ENCODE measurements at places on chromosomes 2 and 18. TPM values are rescaled to one million over a fixed set of nuclear protein-coding genes. Genes with fewer than 3 reads are reported as not detected.

The VIT gene
- total RNA-seq, result not detected

The CNGA3 gene
- total RNA-seq, result under 0.01 TPM

The SKA1 gene
- total RNA-seq, result 0.26 TPM

The NOSTRIN gene
- 0.64 TPM for total RNA-seq

The IL1R1 gene
- 1.6 TPM for total RNA-seq

The AGXT gene
- total RNA-seq, result not detected

The UGT1A4 gene
- 2.9 TPM for total RNA-seq

The SERPINB10 gene
- 0.79 TPM for total RNA-seq

The RAMP1 gene
- total RNA-seq, result 2.1 TPM

The MC4R gene
- under 0.01 TPM for total RNA-seq

The BCL11A gene
- 3.6 TPM for total RNA-seq

DNA sequence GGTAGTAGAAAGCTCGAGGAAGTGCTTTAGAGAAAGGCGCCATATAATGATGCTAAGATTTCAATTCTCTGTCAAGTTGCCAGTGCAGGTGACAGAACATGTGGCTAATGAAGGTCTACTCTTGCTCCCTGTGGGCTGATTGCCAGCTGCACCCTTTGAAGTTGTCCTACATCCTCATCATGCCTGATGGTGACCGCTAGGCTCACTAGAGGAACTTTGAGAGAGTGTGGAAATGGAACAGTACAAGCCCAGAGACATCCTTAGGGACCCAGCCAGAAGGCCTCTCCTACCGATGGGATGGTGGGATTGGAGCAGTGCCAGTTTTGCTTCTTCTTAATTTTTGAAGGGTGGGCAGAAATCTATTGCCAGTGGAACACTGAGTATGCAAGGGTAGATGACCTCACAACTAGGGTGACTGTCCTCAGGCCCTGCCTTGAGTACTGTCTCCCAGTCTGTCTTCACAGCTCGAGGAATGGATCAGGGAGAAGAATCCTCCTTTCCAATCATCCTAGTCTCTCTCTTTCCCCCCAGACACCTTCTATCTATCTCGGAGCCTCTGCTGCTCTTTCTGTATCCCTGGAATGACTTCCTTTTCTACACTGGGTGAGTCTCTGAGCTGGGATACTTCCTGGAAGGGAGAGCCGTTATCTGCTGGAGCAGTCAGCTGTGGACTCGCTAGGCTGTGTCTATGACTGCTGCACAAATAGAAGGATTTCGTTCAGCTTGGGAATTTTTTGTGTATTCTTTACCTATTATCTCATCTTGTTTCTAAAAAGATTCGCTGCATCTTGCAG, 33.5 kb downstream of the LGALSL start:
- DNase-seq, result no peak

DNA sequence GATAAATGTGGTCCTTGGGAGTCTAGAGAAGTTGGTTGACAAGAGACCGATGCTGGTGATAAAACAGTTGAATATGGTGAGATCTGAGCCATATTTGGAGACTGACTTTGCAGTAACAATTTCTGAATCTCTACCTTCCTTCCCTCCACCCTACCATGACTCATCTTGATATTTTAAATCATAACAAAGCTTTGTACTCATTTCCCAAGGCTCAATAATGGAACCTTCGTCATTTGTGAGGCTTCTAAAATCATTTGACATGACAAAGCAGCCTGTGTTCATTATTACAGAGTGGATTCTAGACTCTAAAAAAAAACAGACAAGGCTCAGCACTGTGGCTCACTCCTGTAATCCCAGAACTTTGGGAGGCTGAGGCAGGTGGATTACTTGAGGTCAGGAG, 38.5 kb upstream of the PDCL3 start:
- DNase-seq, result no peak

DNA sequence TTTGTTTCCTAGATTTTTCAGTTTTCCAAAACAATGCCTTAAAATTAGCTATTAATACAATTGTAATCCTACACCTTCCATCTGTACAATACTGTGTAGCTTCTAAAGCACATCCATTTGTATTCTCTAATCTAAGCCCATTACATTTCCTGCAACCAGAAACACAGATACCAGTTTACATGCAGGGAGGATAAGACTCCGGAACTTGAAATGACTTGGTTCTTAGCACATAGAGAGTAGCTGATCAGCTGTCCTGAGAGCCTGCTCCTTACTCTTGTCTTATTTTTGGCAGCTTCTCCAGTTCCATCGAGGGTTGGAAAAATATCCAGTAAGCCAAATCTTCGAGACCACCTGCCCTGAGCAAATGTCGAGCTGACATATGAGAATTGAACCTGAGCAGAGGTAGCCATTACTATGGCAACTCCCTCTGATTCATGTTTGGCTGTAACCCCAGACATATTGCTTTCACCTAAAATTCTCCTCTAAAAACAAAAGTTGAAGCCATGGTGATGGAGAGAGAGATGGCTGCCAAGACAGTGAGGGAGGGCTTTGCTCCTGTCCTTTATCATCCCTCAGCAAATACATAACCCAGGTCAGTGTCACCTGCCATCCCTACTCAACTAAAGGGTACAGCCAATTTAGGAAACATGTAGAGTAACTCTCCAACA, 542.8 kb downstream of the IRS1 start:
- DNase-seq, result no peak

DNA sequence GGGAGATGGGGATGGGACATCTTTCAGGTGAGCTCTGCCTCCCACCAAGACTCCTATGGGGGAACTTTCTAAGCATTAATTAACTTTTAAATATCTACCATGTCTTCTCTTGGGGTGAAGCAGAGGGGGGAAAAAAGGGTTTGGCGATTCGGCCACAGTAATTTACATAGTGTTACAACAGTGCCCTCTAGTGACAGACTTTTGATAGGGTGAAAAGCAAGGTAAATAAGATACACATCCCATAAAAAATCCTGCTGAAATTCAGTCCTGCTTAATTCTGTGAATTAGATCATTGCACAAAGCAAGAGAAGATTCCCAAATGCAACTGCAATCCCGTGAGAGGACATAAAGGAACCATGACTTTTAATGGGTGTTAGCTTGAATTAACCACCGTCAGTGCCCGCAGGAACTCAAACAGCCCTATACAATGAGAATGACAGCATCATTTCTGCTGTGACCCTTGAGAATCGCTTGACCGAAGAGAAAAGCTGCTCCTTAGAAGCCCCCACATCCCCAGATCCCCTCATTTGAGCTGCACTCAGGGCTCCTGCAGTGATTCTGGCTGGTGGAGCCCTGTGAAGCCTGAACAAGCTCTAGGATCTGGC, 32.8 kb downstream of the FAM124B start:
- DNase-seq, result peak; percentile 47

DNA sequence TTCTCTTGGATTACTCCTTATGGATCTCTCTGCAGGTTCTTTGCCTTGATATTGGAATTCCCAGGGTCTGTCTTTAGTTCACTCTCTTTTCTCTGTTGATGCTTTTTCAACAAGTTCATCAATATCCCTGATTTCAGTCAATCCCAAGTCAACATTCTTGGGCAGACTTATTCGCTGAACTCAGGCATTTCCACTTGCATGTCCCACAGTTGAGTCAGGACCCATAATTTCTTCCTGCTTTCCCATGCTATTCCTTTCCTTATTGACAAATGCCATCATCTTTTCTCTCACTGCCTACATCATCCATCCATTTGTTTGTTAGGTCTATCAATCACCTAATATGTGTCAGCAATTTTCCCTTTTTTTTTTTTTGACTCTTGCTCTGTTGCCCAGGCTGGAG, 11.6 kb downstream of the GPD2 start:
- no peak for DNase-seq

DNA sequence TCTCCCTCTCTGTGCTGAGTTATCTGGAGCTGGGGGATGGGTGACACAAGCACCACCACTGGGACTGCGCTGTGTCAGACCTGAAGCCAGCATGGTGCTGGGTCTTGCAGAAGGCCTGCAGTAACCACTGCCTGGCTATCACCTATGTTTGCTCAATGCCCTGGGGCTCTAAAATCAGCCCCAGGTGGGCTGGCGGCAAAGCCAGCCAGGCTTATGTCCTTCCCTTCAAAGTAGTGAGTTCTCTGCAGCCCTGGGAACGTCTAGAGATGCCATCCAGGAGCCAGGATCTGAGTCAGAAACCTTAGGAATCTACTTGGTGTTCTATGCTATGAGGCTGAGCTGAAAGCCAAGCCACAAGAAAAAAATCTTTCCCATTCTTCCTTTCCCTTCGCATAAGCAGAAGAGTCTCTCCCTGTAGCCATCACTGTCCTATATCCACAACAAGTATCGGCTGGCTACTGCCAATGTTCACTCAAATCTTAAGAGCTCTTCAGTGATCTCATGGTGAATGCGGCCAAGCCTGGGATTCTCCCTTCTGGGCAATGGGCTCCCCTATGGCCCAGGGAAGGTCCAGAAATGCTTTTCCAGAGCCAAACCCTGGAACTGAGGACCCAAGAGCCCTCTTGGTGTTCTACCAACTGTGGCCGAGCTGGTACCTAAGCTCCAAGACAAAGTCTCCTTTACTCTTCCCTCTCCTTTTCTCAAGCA, 248.7 kb downstream of the ZNF385B start:
- DNase-seq, result no peak

DNA sequence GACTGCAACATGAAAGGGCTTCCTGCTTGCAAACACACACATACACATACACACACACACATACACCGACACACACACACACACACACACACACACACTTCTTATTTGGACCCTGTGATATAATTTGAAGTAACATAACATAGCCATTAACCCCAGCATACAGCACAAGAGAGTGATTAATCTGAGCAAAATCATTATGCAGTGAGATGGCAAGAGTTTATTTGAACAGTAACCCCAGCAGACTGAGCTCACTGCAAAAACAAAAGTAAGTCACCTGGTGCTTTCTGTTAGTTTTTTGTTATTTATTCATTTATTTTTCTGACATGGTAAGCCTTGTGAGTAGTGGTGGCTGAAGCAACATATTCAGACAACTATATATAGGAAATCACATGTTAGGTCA, 93.7 kb downstream of the NOL4 start:
- no peak for DNase-seq

DNA sequence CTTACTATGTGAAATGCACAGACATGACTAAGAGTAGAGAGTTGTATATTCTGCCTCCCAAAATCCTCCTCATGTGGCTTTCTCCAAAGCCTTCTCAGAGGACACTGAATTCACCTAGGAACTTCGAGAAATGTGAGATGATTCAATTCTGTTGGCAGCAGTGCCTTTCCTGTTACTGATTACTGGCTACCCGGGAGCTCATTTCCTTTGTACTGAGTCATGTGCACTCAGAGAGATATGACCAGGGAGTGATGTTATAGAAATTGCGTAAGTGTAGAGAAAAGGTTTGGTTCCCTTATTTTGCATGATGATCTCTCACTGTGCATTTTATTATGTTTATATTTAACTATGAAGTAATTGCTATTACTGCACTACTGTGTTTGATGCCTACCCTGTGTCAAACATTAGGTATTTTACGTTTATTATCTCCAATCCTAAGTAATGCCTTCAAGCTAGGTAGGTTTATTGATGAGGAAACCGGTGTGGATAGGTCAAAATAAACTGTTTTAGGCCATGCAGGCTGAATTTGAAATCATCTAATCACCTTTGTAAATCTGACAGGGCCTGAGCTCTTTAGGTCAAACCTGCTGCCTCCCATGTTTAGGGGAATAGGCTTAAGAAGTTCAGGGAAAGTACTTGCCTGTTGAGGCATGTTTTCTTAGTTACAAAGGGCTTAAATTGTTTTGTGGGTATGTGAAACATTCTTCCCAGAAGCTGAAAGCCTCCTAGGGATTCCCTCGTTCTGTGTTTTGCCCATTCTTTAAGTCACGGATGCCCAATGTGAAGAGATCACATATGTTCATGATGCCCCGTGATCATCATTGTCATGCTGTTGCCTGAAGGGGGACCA, 86.8 kb downstream of the FMNL2 start:
- DNase-seq, result peak; percentile 99

DNA sequence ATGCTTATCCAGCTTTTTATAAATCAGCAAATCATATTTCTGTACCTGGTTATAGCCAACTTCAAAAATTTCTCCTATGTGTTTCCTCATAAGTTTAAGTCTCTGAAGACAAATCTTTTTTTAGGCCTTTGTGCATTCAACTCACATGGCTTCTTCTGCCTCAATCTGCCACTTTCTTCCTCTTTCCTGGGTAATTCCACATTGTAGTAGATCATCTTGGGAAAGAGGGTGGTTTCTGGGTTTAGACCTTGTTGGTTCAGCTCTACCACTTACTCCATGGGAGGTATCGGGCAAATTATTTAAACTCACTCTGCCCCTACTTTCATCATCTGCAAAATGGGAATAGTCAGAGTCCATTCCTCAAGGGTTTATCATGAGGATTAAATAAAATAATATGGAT, 707.0 kb upstream of the ZEB2 start:
- no peak for DNase-seq

- DNase-seq, result no peak
Measured at GRCh38 chr2:235030936-235031335, 79.1 kb downstream of the SH3BP4 start.

DNA sequence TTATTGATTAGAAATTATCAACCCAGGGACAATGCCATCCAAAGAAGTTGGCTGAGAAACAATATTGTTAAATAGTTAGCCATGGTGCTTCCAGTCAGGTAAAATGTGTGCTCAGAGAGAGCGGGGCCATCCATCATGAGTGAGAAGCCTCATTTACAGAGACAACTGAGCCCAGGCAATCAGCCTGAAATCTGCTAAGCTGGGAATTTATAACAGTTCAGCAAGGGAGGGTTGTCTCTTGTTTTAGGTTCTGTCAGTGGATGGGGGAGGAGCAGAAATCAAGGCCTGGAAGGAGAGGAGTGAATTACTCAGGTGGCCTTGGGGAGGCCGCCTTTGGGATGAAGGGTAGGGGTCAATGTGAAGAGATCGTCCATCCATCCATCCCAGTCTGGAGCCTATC, 102.5 kb upstream of the ST8SIA3 start:
- DNase-seq, result no peak

DNA sequence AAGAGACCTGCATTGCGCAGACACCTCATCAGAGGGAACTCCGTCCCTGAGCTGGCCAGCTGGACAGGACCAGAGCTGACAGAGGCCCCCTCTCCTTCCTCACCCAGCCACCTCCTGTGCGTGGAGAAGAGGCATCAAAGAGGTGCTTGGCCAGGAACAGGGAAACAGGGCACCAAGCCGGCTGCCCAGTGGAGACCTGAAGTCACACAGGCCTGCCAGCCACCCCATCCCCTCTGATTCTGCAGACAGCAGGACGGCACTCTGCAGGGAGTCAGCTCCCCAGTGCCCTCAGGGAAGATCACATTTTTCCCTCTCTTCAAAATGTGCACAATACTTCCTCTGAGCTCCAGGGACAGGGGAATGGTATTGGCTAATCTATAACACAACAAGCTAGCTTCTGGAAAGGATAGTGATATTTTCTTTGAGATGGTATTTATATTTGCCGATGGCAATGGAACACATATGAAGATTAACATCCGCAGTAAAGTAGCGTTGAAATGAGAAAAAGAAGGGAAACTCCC, 30.5 kb downstream of the SLC1A4 start:
- no peak for DNase-seq

DNA sequence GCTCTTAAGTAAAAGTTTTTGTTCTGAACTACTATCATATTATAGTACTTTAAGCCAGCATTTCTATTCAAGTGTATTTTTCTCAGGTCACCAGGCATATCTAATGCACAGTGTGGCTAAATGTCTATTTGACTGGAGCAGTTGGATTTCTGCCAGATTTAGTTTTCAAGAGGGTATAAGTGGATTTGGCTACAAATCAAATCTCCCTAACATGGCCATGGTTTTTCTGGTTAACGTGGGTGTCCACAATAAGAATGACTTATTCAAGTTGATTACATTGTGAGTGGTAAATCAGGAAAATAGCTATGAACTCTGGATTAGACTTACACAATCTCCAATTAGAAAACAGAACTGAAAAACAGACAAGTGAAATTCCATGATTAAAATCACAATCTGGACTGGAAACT, 5.7 kb upstream of the CHN1 start:
- DNase-seq, result no peak

- DNase-seq, result no peak
Measured at GRCh38 chr2:169315357-169315756, 47.0 kb downstream of the LRP2 start.
